ENCODE measurements at places on chromosomes 3 and 15.

DNA sequence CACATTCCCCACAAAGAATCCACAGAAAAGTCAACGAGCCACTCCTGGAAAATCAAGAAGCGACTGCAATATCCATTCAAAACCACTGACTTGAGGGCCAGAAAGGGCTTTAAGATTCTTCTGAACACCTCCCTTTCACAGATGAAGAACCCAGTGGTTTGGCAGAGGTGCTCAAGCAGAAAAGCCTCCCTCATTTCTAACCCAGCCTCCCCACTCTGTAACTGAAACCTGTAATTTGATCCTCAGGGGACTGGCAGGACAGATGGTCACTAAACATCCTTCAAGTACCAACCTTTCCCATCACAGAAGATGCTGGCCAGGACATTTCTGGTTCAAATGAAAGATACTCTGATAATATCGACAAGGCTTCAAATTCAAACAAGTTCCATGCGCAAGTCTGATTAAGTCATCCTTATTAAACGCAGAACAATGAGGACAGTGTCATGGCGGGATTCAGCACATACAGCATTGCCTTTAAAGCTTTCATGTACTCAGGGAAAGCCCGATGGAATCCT lies 5.5 kb downstream of the SEMA5B start:
- DNase-seq: no peak

GRCh38 chr15:76150513-76150912 lies 90.7 kb downstream of the TMEM266 start:
- DNase-seq: no peak

DNA sequence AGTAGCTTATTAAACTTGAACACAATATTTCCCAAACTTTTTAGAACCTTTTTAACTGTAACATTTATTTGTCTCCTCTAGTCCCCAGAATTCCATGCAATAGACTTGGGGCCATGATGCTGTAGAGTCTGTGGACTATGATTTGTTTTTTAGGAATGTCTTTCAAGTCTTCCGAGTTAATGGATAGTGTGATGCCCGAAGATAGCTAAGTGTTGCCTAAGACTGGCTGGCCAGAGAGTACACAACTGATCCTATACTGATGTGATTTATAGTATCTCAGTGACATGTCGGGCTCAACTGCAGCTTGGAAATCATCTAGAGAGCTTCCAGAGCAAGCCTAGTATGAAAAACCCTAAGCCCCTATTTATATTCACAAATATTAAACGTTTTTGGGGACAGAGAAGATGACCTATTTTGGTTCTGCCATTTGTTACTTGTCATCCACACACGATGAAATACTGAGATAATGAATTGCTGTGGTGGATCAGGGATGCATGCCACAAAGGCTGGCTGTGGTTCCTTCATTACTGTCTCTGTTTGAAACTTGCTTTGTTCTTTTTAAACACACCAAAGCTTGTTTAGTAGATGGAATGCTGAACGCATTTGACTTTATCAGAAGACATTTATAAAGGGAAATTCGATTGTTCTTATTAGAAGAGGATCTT lies 507.4 kb downstream of the TAFA4 start:
- DNase-seq: no peak

DNA sequence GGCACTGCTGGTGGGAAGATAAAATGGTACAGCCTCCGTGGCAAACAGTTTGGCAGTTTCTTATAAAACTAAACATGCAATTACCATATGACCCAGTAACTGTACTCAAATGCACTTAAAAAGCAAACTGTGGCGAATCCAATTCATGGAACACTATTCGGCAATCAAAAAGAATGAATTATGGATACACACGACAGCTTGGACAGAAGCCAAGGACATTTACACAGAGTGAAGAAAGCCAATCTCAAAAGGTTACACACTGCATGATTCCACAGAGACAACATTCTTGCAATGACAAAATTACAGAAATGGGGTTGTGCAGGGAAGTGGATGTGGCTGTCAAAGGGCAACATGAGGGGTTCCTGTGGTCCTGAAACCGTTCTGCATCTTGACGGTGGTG lies 122.1 kb upstream of the IQSEC1 start:
- DNase-seq: no peak
